ENCODE measurements at places on chromosomes 5 and 9.

- no peak for DNase-seq
Observed at GRCh38 chr5:6633469-6634245, 417 bp downstream of the SRD5A1 start.

DNA sequence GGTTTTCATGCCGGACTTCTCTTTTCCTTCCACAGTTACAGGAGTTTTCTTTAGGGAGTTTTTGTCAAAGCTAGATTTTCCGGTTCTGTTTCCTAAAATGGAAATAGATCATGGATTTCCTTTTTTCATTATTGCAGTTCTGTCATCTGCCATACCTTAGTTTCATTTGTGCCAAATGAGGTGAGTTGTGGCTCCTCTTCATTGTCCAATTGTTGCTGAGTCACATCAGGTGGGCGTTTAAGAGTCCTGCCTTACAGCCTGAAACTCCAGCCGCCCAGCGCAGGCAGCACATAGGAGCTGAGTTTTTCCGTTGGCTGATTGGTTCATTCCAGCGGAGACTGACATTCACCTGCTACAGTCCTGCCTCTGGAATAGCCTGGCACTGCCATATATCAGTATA lies 14.1 kb downstream of the SLC25A25 start:
- DNase-seq = no peak

GRCh38 chr5:175798626-175799025 lies 72.8 kb upstream of the CPLX2 start:
- no peak for DNase-seq

DNA sequence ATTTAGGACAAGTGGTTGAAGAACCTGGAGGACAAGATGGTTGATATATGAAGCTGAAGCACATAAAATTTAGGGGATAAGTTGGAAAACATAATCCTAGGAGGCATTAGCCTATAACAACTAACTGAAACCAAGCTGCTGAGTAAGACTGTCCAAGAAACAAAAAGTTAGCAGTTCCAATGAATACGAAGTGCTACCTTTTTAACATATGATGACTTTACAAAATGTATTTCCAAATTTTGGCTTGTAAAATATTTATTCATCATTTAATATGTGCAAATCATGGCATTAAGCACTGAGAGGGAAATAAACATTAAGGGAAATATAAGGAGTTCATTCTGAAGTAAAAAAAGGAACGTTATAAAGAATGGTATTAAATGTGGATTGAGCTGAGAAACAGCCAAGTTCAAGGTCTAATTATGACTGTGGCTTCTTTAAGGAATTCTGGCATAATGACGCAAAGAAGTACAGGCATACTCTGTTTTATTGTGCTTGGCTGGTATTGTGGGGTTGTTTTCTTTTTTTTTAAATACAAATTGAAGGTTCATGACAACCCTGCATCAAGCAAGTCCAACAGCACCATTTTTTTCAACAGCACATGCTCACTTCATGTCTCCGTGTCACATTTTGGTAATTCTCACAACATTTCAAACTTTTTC lies 7.7 kb downstream of the RAPGEF6 start:
- no peak for DNase-seq

DNA sequence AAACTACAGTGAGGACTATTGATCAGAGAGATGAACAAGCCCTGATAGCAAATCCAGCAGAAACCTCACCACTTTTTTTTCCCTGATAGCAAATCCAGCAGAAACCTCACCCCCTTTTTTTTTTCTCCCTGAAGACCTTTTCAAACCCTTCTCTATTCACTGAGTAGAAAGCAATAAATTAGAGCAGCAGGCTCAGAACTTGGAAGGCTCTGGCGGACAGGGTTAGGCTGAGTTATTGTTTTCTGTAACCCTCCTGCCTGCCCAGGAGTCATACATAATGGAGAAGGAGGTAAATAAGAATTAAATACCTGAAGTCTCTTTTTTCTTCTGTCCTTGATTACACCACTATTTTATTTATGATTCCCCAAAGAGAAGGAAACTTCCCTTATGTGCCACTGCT lies 136.3 kb upstream of the SNX2 start:
- no peak for DNase-seq

- DNase-seq = no peak
Observed at GRCh38 chr9:72022841-72023240, 37.6 kb downstream of the C9orf57 start.

DNA sequence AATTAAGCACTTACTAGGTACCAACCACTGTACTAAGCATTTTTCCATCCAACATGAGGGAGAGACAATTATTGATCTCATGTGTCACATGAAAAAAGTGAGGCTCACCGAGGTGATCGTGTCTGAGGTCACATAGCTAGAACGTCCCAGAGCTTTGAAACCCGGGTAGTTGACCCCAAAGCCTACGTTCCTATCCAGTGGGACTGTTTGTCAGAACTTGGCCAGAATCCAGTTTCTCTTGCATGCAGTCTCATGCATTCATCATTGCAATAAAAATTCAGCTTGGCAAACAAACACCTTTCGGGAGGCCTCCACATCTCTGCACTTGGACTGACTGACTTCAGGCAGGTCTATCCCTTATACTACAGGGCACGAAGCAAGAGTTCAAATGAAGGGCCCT lies 23.4 kb upstream of the FAT2 start:
- DNase-seq = no peak

- DNase-seq = no peak
Observed at GRCh38 chr5:68149189-68149588, 66.4 kb upstream of the PIK3R1 start.

- no peak for DNase-seq
Observed at GRCh38 chr5:173680660-173681242, 64.3 kb upstream of the BOD1 start.

DNA sequence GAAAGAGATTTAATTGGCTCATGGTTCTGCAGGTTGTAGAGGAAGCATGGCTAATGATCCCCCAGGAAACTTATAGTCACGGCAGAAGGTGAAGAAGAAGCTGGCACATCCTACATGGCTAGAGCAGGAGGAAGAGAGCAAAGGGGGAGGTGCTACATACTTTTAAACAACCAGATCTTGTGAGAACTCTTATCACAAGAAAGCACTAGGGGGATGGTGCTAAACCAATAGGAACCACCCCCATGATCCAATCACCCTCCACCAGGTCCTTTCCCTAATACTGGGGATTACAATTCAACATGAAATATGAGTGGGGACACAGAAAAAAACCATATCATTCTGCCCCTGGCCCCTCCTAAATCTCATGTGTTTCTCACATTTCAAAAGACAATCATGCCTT lies 147.2 kb upstream of the EPB41L4A start:
- no peak for DNase-seq

- DNase-seq = no peak
Observed at GRCh38 chr5:58969795-58970194, 386.9 kb downstream of the RAB3C start.

- no peak for DNase-seq
Observed at GRCh38 chr9:1791191-1791590, 224.0 kb upstream of the SMARCA2 start.

DNA sequence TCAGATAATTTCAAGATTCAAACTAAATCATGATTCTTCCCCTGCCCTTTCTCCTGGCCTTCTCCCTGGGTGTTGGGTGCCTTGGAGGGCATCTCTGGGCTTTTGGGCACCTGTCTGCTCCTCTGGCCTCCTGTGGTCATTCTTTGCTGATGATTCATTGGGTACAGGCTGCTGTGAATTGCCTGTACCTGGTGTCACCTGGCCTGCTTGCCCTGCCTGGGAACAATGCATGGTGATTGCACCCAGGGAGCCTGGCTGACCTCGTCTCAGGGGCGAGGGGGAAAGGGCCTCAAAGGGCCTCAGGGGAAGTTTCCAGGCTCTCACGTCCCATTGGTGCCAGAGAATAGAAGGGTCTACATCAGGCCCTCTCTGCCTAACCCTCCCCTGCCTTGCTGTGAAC lies 20.1 kb upstream of the CKMT2 start:
- DNase-seq = no peak

DNA sequence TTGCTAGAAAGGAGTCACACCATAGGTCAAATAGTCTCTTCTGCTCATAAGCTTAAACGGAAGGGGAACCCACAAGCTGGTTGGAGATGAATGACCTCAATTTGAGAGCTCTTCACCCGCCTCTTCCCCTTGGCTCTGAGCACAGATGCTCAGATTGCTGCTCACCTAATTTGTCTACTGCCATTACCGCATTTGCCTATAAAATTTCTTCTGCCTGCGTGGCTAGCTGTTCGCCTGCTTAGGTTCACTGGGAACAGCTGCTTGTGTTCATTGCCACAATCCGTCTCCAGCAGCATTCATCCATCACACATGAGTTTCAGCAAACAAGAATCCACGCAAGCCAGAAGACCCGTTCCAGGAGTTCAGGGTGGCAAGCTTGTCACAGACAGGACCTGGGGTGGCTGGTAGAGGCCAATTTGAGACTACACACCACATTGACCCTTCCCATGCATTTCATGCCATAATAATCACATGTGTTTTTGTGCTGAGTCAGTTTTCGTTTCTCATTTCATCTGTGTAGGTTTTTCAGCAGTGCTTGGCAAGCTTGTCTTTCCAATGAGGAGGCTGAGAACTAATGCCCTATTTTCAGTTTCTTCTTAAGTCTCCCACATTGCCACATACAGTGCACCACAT lies 50.2 kb upstream of the DNAH5 start:
- no peak for DNase-seq
